ENCODE measurements at places on chromosomes 6 and 20.

DNA sequence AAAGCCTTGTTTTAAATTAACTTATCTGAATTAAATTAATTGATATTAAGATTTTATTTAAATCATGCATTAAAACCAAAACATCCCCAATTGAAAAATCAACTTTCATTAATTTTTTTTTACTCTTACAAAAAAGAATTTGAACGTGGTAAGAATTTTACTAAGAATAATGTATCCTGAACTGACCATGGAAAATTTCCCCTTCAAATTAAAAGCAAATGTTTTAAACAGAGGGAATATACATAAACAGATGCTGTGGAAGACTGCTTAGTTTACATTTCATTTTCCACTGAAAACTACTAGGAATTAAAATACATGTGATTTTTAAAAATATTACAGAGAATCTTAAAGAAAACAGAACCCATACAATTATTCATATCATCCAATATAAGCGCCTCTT, 2.3 kb downstream of the RNF24 start:
- DNase-seq, result no peak

GRCh38 chr6:46990031-46990644, 52.0 kb downstream of the ADGRF1 start:
- no peak for DNase-seq

GRCh38 chr6:167469672-167470071, 144.8 kb downstream of the TTLL2 start:
- DNase-seq, result no peak

DNA sequence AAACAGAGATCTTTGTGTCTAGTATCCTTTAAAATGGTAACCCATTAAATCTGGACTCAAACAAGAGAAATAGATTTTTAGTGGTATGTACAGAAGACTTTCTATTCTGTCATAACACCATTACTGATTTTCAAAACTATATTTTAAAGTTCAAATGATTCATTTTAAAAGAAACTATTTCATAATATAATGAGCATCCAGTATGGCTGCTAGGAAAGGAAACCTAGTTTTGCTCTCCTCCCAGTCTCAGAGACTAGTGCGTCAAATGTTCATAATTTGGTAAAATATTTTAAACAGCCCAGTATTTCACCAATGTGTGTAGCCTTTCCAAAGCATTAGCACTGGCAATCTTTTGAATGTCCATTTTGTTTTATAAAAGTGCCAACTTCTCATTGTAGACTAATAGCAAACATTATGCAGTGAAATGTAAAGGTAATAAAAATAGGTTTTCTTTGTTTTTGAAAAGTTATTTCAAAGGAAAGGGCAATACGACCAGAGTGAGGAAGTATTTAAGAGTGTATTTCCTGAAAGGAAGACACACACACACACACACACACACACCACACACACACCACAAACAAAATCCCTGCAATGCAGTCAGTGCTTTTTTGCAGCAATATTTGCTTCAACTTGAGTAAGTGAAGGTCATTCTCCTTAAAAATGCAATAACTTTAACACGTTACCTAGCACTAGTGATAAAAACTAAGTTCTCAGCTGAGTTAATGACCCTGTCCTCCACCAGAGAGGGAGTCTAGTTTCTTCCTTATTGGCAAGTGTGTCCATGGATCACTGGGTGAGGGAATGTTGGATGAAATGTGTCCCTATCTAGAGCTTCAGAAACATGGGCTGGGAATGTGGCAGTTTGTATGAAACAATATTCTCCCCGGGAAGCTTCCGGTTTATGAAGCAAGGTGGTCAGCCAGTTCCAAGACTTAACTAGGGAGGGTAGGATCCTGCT, 4.6 kb downstream of the PPP1R3G start:
- DNase-seq, result no peak

DNA sequence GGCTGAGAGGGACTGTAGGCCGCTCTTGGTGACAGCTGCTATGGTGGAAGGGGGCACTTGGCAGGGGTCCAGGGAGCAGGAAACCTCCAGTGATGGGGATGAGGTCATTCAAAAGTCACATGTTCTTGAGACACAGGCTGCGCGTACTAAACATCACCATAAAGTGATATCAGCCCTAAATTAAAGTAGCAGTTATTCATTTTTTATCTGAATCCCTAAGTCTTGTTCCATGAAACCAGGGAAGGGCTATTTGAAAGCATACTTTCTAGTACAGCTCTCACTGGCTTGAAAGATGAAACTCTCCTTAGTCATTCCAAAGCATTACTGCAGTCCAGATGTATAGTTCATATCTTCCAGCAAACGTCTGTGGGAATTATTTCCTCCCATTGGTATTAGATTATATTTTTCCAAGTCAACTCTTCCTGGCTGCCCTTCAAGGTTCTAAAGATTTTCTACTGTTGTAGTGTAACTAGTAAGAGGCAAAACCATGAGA, 373.1 kb downstream of the CD109 start:
- DNase-seq, result no peak

DNA sequence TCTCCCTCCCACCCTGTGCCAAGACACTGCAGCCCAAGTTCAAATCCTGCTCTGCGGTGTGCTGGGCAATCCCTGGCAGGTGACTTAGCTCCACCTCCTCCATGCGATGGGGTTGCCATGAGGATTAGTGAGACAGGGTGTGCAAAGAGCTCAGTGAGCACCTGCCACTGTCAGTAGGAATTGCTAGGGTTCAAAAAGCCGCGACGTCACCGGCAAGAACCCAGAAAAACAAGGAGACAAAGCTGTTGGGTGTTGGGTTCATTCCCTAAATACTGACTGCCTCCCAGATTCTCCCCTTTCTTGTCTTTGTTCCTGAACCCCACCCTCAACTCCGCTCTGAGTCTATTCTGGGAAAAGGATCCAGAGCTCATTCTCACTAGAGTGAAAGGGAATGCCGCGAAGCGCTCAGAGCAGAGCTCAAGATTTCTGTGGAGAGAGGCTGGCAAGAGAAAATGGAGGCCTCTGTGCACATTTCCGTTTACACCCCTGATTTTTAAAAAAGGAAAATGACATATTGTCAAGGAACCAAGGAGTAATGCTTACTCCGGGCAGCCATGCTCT, 13.3 kb downstream of the PMEPA1 start:
- DNase-seq, result no peak

DNA sequence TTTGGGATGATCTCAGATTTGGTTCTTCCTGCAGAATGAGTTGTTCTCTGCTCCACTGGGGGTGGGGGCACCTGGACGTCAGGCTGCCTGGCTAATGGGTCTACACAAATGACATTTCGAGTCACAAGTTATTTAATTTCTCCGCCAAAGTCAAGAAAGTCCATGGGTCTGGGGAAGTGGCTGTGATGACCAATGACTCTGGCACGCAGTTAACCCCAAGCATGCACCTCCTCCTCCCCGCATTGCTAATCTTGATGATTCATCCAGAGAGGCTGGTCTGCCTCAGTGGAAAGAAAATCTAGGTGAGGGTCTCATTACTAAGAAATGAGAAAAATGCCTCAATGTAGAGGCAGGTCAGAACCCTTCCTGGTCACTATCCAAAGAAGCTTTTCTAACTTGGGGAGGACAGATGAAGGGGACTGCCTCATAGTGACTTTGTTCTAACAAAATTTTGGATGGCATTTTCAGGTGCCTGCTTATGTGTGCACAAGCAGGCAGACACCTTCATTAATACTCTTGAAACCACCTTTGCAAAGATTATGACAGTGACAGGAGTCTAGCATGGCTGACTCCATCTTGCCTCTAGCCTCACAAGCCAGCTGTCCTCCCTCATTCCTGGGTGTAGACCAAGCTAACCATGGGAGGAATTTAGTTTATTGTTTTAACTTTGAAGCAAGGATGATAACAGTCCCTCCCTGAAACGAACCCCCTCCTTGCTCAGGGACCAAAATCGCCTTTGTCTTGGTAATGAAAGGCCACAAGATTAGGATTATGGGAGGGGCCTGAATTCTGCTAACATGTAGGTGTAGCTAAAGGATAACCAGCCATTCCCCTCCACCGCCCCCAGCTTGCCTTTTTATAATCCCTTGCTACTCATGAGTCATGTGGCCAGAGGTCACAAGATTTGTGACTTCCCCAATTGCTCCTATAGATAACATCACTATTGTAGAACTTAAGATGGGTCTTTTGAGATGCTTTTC, 98.6 kb upstream of the MRPS10 start:
- DNase-seq, result peak; percentile 50

GRCh38 chr6:100512203-100512862, 47.6 kb upstream of the SIM1 start:
- DNase-seq, result no peak

DNA sequence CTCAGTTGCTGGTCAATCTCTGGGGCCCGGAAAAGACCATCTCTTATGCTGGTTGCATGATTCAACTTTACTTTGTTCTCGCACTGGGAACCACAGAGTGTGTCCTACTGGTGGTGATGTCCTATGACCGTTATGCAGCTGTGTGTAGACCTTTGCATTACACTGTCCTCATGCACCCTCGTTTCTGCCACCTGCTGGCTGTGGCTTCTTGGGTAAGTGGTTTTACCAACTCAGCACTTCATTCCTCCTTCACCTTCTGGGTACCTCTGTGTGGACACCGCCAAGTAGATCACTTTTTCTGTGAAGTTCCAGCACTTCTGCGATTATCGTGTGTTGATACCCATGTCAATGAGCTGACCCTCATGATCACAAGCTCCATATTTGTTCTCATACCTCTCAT, 4.3 kb downstream of the OR2J3 start:
- DNase-seq, result no peak

GRCh38 chr6:110430741-110431140, 15.4 kb upstream of the DDO start:
- DNase-seq, result no peak

GRCh38 chr6:147061252-147061651, 143.0 kb upstream of the STXBP5 start:
- no peak for DNase-seq

GRCh38 chr6:82882363-82883023, 183.1 kb downstream of the UBE3D start:
- no peak for DNase-seq

- no peak for DNase-seq
Measured at GRCh38 chr6:132227904-132228303, 173.4 kb downstream of the MOXD1 start.

DNA sequence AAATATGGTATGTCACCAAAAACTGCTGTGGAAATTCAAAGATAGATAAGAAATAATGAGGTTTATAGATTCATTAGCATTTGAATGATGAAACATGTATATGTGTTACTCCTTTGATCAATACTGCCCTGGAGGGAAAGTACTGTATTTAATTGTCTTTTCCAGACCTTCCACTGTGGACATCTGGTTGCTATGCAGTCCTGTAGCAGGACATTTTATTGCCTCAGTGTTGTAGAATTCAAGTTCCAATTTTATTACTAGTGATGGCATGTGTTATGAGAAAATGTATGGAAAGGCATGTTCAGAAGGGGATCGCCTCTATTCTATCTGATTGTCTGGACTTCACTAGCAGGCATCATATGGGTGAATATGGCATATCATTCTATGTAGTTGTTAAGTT, 391.0 kb downstream of the TFAP2B start:
- no peak for DNase-seq

DNA sequence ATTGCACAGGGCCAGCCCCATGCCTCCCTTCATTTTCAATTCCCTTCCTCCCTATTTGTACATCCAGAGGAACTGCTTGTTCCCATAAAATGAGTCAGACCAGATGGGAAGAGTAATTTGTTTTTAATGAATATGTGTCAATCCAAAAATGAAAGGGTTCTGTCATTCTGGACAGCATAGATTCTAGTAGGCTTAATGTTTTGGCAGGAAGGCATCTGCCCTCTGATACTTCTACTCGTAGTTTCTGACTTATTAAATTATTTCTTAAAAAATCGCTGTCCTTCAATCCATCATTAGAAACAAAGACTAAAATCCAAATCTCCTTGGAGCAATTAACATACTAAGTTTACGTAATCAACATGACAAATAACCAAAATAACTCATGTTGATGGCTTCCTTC, 665.5 kb downstream of the TENT5A start:
- DNase-seq, result no peak

- no peak for DNase-seq
Measured at GRCh38 chr6:39999006-39999867, 65.0 kb upstream of the MOCS1 start.

DNA sequence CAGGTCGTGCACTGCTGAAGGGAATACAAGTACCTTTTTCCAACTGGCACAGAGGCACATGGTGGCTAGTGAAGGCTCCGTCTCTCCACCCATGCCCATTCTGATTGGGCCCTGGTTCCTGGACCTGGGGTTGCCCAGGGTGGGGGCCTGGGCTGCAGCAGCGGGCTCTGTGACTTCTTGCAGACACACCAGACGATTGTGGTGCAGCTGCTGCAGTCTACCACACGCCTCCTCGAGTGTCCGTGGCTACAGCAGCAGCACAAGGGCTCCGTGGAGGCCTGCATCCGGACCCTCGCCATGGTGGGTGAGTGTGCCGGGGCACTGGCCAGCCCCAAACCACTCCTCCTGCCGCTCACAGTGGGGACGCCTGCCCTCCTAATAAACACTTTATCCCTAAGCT, 29.2 kb downstream of the UQCC2 start:
- DNase-seq, result no peak

DNA sequence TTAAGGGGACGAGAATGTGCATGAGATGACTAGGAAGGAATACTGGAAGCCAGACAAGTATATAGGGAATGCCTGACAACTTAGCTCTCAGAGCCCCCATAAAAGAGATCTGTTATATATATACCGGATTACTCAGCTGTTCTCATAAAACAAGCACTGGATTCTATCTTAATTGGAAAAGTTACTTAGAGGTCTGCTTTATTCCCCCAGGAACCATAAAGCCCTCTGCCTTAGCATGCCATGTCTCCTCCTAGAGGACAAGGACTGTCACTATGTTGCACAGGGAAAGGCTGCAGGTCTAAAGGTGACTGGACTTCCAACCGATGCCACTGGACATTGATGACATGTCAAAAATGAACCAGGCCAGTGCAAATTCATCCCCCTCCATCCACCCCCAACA, 6.4 kb downstream of the EXOC2 start:
- DNase-seq, result no peak

DNA sequence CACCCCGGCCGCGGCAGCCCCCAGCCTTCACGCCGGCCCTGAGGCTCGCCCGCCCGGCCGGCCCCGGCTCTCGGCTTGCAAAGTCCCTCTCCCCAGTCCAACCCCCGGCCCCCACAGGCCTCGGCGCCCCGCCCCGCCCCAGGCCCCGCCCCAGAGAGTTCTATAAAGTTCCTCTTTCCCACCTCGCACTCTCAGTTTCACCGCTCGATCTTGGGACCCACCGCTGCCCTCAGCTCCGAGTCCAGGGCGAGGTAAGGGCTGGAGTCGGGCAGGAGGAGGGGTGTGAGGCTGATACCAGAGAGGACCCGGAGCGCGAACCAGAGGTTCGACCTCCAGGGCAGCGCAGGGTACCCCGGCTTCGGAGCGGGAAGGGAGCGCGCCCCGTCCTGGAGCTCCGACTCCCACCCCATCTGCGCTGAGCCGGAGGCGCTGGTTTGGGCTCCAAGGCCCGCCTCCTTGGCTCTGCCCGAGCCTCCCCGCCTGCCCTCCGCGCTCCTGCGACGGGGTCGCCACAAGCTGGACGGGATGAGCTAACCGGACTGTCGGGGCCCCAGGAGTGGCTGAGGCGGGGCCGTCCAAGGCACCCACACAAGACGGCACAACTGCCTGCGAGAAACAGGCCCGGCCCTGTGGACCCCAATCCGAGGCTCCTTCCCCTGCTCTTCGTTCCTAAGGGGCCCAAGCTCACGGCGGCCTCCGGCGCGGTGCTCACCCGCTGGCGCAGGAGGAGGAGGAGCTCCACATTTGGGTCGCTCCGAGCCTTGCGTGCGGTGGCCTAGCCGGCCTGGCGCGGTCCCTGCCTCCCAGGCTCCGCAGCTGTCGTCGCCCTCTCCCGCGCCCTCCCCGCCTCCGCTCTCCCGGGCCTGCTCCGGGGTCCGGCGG, at the start of gene IRF4:
IRF4 (plus strand) TSS at position 194 of the 882 bp plus-strand sequence. CDS start 1,401 bp downstream, outside the sequence.
- peak; percentile 92 for DNase-seq

All from GM10248 (cell line).